ENCODE measurements at places on chromosomes 5 and 9.
A peak's percentile ranks its signal among the peaks of the same experiment; 100 is the strongest.

- DNase-seq, result no peak
Observed at GRCh38 chr9:15505921-15506320, 4.8 kb downstream of the PSIP1 start.

- DNase-seq, result peak; percentile 12
Observed at GRCh38 chr9:85743275-85744128, 1.7 kb upstream of the AGTPBP1 start.

GRCh38 chr5:177124486-177124991 is 9.0 kb upstream of the NSD1 start:
- no peak for DNase-seq

DNA sequence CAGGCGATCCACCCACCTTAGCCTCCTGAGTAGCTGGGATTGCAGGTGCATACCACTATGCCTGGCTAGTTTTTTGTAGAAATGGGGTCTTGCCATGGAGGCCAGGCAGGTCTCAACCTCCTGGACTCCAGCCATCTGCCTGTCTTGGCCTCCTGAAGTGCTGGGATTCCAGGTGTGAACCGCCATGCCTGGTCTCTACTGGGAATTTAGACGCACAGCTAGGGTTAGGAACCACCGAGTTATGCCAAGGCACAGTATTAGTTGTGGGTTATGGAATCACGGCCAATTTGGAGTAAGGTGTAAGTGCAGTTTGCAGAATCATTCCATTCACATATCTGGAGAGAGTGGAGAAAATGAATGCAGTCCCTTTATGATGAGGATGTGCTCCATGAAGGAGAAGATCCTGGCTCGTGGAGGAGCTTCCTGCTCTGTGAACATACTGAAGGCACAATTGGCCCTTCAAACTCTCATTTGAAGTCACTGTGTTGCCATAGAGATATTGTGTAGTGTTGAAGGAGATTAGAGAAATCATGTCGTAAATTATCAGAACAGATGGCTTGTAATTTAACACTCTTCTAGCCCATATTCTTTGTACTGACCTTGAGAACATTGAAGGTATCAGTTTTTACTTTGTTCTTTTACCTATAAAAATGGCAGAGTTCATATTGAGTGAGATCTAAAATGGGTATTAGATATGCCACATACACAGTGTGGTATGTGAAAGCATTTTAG is 18.8 kb downstream of the TRIO start:
- no peak for DNase-seq

DNA sequence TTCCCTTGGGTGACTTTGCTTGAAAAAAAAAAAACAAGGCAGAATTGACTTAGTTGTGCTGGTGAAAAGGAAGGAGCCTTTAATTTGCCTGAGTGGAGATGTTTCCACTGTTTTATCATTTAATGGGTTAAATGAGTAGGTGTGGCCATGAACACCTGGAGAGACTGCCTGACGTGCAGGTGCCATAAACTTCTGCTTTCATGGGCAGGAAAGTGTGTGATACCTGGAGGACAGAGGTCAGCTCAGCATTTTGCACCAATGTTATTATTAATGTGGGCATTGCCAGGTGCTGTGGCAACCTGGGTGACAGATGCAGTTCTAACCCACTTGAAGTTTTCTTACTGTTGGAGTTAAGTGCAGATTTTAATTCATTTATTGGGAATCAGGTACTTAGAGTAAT is 145.4 kb downstream of the CD180 start:
- no peak for DNase-seq

DNA sequence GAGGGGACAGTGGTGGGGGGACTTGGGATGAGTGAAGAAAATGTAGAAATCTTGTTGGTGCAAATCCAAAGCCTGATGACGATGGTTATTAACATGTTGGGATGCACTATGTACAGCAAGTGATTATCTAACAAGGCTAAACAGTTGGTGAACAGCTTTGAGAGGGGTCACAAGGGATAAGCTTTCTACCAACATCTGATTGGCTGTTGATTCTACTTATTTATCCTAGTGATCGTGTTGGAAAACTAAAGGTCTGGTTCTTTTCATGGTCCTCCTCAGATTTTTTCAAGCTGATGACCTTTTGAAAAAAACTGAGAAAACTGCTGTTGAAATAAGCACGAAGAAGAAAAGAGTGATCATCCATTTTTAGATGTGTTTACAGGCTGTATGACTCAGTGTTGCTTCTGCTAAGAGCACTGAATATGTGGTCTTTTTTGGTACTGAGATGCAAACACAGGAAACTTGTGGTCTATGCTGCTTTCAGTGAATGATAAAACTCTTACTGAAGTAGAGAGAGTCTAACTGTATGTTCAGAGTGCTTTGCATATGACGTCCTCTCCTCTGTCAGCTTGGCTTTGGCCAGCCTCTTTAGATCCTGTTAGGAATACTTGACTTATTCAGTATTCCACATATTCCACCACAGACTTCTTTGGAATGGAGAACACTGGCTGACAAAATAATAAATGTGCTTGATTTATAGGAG is 174.8 kb downstream of the SLF1 start:
- DNase-seq, result no peak

DNA sequence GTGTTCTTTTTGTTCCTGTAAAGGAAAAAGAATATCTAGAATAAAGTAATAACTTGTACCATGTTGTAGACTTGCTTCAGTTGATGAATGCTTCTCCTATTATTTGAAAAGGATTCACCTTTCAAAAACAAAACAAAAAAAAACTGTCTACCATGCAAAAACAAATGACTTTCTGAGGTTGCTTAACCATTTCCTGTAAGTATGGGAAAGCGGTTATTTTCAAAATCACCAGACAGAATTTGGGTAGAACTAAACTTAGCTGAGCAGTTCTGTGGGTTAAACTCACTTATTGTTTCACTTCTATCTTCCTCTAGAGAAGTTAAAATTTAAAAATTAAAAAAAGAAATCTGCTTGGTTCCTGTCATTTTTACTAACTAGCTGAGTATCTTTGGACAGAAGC is 25.2 kb downstream of the LNPEP start:
- DNase-seq, result no peak

DNA sequence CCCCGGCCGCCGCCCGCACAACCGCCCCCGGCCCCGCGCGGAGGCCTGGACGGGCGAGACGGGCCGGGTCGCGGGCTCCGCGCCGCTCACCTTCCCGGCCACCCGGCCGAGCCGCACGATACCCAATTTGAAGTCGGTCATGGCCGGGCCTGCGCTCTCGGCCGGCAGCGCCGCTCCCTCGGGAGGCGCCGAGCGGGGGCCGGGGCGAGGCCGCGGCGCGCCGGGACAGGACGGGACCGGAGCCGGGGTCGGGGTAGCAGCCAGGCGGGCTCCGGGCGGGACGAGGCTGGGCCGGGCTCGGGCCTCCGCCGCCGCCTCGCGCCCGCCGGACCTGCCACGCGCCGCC is 216 bp downstream of the ZMYND19 start:
- DNase-seq, result no peak

DNA sequence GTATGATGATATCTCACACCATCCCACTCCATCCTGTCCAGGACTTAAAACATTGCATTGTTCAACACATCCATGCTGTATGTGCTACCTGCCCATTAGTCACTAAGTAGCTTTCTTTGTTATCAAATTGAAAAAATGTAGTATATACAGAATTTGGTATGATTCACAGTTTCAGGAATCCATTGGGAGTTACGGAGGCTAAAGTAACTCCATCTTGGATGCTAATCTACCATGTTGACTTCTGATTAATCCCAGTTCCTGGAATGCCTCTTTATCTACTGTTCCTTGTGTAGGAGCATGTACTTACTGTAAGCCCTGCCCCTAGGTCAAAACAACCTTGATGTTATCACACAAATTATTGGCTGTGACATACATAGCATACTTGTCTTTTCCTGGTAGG is 38.9 kb upstream of the FOXB2 start:
- DNase-seq, result no peak

DNA sequence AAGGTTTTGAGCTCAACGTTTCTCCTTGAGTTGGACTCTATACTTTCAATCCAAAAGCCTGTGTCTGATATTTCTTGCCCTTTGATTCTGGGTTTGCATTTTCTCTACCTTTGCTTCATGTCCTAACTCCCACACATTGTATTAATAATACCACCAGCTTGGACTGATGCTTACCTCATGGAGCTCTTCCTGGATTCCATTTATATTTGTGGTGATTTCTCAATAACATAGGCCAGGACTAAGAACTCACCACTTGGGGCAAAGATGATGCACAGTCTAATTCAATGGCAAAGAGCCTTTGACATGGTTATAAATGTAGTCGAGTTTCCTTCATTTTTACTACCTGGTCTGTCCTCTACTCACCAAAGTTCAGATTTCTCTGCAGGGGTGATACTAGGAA is 27.5 kb upstream of the EFNA5 start:
- no peak for DNase-seq

DNA sequence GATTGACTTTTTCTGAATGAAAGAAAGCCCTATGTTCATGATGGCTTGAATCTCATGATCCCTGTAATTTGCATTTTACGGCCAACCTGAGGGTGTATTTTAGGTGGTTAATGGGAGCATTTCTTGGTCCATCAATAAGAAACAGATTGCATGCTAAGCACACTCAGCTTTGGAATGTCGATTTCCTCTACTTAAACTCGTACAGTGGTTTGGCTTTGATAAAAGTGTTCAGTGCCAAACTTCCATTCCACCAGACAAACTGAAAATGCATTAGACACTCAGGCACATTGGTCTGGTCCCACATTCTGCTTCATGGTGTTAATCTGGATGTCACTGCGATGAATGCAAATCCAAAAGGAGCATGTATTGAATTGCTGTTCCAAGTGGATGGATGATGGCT is 77.0 kb downstream of the VCAN start:
- no peak for DNase-seq

GRCh38 chr5:172144291-172144815 is 43.7 kb downstream of the STK10 start:
- DNase-seq, result no peak

- no peak for DNase-seq
Observed at GRCh38 chr5:115843444-115844130, 1.9 kb downstream of the AP3S1 start.

- no peak for DNase-seq
Observed at GRCh38 chr5:149546974-149547373, 4.3 kb downstream of the CSNK1A1 start.

DNA sequence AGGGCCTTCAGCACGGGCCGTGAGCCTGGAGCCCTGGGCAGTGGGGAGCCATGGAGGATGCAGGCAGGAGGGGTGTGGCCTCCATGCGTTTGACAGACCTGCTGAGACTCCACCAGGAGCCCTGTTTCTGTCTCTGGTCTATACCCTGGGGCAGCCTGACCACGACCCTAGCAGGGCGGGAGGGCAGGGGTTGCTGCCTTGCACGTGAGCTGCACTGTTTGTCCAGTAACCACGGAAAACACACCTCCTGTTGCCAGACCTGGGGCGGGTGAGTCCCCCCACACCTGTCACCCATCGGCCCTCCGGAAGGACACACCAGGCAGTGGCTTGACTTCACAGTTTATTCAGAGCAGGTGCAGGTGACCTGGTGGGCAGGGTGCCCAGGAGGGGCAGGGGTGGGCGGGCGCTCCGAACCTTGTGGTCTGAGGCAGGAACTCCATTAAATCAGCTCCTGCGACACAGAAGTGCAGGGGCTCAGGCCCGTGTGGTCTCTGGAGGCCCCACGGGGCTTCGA is 3.9 kb downstream of the LCN8 start:
- DNase-seq, result no peak

DNA sequence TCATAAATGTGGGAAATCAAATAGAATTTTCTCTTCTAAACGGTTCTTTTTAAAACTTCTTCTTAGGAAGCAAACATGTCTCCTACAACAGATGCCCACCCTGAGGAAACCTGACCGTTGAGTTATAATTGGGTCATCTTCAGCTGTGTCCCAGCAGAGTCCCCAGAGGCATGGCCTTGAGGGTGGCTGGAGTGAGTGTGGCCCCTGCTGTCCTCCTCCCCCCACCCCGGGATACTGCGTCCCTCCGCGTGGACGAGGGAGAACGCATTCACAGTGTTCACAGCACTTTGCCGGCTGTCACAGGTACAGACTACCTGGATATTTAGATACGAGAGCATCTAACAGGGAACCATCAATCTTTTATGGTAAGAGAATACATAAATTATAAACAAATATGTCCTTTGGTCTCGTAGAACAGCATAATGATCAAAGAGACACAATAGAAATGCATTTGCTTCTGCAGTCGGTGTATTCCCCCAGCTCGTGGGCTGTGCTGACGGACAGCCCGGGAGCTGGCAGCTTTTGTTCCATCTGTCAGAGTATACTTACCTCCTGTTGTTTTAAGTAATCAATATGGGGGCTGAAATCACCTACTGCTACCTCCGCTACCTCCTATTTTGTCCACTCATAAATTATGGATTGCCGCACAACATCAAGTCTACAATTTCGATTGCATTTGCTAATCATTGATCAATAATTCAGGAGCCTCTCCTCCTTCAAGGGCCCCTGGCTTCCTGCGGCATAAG is 214.7 kb downstream of the IRX2 start:
- DNase-seq, result no peak

- DNase-seq, result no peak
Observed at GRCh38 chr9:82543726-82544125, 519.2 kb downstream of the RASEF start.

DNA sequence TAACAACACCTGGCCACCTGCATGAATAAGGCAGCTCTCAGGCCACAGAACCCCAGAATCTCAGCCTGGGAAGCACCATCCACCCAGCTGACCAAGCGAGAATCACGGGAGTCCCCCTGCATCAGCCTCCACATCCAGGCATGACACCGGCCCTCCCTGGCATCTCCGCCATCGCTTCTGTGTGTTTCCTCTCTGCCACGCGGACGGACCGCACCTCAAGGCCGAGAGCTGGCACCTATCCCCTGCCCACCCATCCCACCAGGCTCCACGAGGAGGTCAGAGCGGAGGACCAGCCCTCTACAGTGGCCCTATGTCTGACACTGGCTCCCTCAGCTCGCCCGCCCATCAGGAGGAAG is 134.7 kb downstream of the COL23A1 start:
- DNase-seq, result no peak

DNA sequence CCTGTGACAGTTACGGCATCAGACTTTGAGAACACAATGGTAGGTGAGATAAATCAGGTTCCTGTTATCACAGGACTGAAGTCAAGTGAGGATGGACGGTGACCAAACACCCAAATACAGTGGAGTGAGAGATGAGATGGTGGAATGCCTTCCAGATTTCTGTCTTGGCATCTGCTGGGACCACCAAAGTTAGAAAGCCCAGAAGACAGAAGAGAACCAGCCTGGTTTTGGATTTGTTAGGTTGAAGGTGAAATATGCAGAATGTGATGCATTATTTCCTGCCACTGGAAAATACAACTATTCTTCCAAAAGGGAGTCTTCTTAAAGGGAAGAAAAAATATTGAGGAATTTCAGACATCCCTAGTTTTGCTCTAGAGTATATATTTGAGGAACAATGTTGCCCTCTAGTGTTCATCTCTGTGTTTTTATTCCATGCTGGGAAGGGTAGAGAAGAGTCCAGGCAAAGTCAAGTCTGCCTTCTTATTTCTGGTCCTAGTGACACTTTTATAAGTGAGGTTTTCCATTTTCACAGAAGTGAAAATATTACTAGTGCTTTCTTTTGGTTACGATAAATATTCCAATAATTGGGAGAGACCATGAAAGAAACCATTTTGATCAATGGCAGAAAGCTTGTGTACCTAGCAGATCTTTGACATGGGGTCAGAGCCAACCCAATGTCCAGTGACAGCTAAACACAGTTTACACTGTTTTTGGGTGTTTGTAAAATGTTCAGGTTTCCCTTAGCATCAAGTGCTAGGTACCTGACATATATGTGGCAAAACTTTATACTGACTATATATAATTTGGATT is 142.3 kb upstream of the ANKH start:
- peak; percentile 63 for DNase-seq

GRCh38 chr5:174358276-174358675 is 312.8 kb downstream of the NSG2 start:
- DNase-seq, result no peak

Data from left kidney (tissue), 8 donors.